Muscle of back (tissue), 13 donors: ENCODE measurements at places on chromosomes 1 and 21.

GRCh38 chr1:66596191-66596590 lies 62.2 kb downstream of the SGIP1 start:
- DNase-seq = no peak

DNA sequence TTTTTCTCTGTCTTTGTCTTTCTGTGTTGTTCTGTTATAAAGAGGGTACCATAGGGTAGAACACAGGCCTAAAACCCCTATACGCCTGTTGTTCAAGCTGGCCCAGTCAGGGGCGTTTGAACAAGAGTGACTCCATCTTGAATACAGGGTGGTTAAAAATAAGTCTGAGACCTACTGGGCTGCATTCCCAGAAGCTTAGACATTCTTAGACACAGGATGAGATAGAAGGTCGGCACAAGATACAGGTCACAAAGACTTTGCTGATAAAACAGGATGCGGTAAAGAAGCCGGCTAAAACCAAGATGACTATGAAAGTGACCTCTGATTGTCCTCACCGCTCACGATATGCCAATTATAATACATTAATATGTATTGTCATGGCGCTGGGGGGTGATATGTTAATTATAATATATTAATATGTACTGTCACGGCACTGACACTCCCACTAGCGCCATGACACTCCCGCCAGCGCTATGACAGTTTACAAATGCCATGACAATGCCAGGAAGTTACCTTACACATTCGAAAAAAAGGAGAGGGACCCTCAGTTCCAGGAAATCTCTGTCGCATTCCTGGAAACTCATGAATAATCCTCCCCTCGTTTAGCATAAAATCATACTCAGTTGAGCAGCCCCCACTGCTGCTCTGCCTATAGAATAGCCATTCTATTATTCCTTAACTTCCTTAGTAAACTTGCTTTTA lies 58.5 kb upstream of the KLHDC7A start:
- DNase-seq = no peak

- DNase-seq = no peak
Observed at GRCh38 chr1:38817267-38818174, 42.1 kb downstream of the RRAGC start.

DNA sequence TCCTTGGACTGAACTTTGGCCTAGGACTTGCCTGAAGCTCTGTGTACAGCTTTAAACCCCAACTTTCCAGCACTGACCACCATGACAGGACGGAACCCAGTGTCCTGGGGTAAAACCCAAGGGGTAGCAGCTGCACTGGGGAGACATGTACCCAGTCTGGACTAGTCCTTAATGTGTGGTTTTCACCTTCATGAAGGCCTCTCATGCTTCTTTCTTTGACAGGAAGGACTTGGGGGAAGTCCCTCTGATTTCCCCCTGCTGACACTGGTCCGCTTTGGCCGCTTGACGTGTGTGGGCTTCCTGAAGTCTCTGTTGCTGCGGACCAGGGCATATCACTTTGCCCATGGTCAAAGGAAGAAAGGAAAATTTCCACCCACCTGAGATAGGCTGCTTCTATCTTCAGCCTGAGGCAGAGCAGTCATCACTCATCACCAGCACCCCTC lies 66.3 kb upstream of the PRDX6 start:
- no peak for DNase-seq

- no peak for DNase-seq
Observed at GRCh38 chr1:78143152-78143551, 97.4 kb downstream of the GIPC2 start.

DNA sequence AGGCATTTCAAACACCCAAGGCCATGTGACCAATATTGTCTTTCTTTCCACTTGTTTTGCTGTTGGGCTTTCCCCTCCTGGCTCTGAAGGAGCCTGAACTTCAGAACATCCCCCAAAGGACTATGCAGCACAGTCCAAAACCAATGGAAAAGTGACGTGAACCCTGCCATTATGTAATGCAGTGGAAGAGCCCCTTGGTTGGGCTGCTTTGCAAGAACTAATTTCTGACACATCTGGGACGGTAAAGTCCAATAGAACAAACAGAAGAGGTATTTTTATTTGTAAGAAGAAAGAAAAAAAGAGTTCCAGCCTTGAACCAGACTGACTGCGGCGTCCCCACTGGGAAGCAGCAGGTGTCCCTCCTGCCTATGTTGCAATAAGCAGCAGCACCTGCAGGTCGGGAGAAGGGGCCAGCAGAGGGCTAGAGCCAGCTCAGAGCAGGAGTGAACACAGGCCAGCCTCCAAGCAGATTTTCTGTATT lies 116.7 kb downstream of the CDC7 start:
- peak; percentile 86 for DNase-seq

DNA sequence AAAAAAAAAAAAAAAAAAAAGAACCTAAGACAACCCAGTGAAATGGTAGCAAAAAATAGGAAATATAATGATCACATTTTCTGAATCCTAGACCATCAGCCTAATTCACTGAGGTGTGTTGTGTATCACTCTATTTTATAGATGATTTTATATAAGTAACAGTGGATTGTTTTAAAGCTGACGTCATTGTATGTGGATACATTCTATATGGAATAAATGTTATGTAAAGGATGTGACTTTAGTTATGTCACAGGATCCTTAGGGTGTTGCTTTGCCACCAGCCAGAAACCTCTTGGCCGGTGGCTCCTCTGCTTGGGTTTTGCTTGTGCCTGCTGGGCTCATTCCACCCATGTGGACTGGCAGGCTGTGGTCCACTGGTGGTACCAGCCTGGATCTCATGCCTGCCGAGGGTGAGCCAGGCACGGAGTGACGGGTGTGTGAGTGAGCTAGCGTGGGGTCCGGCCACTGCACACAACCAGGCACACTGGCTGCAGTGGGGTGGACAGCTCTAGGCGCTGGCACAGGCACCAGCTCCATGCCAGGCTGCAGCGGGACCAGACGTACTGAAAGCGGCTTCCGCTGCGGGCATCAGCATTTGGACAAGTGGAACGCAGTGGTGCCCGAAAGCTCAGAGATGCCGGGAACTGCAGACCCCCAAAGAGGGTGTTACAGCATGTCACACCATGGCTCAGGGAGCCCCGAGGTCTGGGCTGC lies 44.5 kb downstream of the ZBTB8OS start:
- no peak for DNase-seq

GRCh38 chr1:51276286-51276685 lies 40.2 kb downstream of the RNF11 start:
- DNase-seq = no peak

- peak; percentile 49 for DNase-seq
Observed at GRCh38 chr1:110390692-110391245, at the start of gene SLC16A4. TSS of gene SLC16A4 (minus strand) at chr1:110391026. CDS start at chr1:110389323, 1,703 bp downstream.

DNA sequence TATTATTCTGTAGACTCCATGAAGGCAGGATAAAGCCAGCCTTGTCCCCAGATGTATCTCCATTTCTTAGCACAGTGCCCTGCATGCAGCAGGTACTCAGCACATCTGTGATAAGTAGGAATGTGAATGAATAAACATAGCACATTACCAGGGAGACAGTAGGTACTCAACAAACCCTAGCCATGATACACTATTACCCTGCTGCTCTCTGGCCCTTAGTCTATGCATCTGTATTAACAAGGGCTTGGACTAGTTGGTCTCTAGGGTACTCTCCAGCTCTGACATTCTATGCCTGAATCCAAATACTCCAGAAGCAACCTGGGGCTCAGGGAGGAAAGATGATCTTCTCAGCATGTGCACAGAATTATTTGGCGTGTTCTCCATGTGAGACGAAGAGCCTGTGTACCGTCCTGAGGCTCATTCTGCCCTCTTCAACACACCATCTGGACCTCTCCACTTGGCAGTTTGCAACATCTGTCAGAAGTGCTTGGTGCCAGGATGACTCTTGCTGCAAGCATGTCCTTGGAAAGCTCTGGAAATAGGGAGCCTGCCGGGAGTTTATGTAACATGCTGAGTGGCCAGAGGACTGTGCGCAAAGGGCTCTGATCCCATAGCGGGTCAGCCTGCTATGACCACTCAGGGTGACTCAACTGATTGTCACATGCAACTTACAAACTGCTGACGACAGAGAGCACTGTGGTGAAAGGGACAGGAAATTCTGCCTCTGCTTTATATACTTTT lies 228.2 kb upstream of the USP24 start:
- DNase-seq = peak; percentile 90

DNA sequence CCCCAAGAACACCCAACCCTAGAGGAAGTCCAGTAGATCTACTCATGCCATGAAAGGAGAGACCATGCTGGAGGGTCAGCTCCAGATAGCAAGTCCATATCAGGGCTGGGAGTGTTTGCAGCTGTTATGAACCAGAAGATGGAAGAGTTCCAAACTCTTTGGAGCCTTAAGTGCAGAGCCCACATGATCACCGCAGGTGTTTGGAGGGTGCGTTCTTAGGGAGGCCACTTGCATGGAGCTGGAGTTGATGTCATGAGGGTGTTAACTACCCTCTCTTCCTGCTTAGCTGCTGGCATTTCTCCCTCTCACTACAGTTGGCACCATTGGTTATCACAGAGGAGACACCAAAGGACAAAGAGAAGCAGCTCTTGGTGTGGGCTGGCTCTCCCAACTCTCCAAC lies 616.9 kb downstream of the AJAP1 start:
- DNase-seq = peak; percentile 12
